ENCODE measurements at places on chromosomes 13 and 19. TPM values are rescaled to one million over a fixed set of nuclear protein-coding genes. Genes with fewer than 3 reads are reported as not detected.

ATP4B gene
- total RNA-seq: not detected

SNRNP70 gene
- 110 TPM for total RNA-seq

TEX29 gene
- total RNA-seq: not detected

EID2B gene
- 12.8 TPM for total RNA-seq

ZNF737 gene
- total RNA-seq: 91.2 TPM

GNA15 gene
- 0.25 TPM for total RNA-seq

ALOX5AP gene
- total RNA-seq: 0.74 TPM

COL4A1 gene
- total RNA-seq: 64.4 TPM

LHB gene
- total RNA-seq: not detected

IGFL1 gene
- not detected for total RNA-seq

KLK3 gene
- total RNA-seq: not detected

CEACAM21 gene
- total RNA-seq: 0.74 TPM

KDELR1 gene
- total RNA-seq: 22.1 TPM

HSD17B14 gene
- total RNA-seq: 1.7 TPM

CLEC4G gene
- total RNA-seq: under 0.01 TPM

PLPPR3 gene
- total RNA-seq: 72.0 TPM

SIGLECL1 gene
- not detected for total RNA-seq

APOC4 gene
- not detected for total RNA-seq

OR10H1 gene
- not detected for total RNA-seq

IFNL4 gene
- total RNA-seq: not detected

FPR2 gene
- not detected for total RNA-seq

KLK15 gene
- total RNA-seq: not detected

CDC42EP5 gene
- 1.7 TPM for total RNA-seq

CLEC4M gene
- total RNA-seq: not detected

CEACAM5 gene
- total RNA-seq: 0.25 TPM

CALR3 gene
- total RNA-seq: not detected

C19orf53 gene
- total RNA-seq: 12.3 TPM

ZNF420 gene
- total RNA-seq: 31.5 TPM

CCDC169 gene
- total RNA-seq: 3.4 TPM

ZNF211 gene
- 25.3 TPM for total RNA-seq

Data from temporal lobe (tissue), 4 donors.